ENCODE measurements at places on chromosomes 2 and 18.

DNA sequence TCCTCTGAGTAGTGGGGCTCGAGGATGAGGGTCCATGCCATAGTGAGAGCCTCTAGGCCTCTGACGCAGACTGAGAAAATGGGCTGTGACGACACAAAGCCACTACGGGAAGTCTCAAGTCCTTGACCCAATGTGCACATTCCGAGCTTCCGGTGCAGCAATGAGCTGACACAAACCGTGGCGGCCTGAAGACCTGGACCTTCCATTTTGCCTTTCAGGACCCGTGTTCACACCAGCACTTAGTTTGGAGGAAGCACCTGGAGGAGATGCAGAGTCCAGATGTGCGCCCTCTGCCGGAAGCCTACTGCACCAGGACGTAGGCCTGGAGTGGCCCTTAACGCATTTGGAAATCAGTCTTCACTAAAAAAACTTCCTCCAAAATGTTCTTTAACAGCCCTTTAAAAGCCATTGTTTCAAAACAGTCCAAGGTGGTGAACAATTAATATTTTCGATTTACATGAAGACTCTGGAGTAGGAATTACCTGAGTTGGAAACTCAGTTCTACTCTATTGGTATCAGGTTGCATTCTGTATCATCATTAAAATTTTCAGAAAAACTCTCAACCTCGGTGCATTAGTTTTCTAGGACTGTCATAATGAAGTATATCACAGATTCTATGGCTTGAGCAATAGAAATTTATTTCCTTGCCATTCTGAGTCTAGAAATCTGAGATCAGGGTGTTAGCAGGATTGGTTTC lies 33.9 kb downstream of the BMP10 start:
- peak; percentile 30 for DNase-seq

GRCh38 chr2:220509096-220509757 lies 881.8 kb downstream of the SLC4A3 start:
- DNase-seq = no peak

- DNase-seq = no peak
These were observed 75.6 kb upstream of the KCNH7 start for GRCh38 chr2:162914161-162914560.

GRCh38 chr2:70520825-70521224 lies 32.8 kb downstream of the TGFA start:
- DNase-seq = no peak

DNA sequence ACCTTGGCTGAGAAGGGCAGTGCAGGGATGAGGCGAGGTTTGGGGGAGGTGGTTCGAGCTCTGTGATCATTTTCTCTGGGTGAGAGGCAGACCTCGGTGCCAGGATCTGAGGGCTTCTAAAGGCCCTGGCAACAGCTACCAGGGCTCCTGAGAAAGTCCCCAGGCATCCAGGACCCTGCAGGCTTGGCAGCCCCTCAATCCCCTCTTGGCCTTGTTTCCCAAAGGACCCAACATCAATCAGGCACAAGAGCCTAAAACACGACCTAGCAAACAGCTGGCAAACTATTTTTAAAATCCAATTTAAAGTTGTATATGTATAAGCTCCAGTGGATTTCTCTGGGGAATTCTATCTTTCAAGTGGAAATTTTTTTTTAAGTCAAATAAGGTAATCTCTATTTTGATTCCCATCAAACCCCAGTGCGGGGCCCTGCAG lies 15.0 kb upstream of the MAT2A start:
- no peak for DNase-seq

- DNase-seq = no peak
These were observed 60.6 kb downstream of the DDX1 start for GRCh38 chr2:15652252-15652651.

DNA sequence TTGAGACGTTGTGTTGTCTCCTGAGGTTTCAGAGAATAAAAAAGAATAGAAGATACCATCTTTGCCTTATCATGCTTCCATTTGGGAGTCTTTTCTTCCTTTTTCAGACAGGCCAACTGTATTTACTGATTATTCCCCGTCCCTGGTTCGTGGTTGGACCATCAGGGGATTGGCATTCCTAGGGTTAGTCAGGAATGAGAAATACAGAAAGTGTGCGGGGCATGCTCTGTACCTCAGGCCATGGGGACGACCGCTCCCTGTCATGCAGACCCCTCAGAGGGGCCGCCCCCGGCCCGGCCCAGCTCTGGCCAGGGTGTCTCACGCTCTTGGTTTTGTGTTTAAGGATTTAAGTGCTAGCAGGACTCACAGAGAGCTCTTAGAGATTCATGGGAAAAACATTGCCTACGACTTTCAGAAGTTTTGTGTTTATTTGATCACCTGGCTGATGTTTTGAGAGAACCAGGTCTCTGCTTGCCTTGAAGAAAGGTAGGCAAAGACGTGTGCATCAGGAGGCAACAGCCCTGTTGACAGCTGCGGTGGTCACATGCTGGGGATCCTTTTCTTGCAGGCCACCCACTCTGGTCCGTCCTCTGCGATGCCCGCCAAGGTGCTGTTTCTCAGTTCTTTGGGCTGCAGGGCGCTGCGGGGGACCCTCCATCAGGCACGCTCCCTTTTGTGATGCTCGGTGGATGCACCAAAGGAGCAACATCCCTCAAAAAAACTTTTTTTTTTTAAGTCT lies 317.8 kb downstream of the AGAP1 start:
- no peak for DNase-seq

DNA sequence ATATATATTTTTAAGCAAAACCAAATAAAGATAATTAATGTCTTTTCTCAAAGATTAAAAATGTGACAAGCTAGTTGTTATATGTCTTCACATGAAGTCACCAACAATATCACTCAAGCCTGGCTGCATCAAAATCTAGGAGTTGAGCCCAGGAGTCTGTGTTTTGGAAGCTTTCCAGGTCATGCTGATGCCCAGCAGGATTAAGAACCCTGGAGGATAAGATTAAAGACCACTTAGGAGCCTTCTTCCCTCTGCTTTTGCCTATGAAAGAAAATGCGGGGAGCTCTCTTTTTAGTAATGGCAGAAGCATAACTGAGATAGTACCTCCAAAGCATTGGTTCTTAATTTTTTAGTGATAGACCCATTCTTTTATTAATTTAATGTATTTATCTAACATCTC lies 157.4 kb downstream of the ASXL3 start:
- DNase-seq = no peak

- no peak for DNase-seq
These were observed 142.6 kb upstream of the FHL2 start for GRCh38 chr2:105541189-105542050.

- no peak for DNase-seq
These were observed 53.9 kb upstream of the CD302 start for GRCh38 chr2:159851941-159852340.

GRCh38 chr18:65287652-65288051 lies 463.2 kb upstream of the CDH7 start:
- DNase-seq = no peak

DNA sequence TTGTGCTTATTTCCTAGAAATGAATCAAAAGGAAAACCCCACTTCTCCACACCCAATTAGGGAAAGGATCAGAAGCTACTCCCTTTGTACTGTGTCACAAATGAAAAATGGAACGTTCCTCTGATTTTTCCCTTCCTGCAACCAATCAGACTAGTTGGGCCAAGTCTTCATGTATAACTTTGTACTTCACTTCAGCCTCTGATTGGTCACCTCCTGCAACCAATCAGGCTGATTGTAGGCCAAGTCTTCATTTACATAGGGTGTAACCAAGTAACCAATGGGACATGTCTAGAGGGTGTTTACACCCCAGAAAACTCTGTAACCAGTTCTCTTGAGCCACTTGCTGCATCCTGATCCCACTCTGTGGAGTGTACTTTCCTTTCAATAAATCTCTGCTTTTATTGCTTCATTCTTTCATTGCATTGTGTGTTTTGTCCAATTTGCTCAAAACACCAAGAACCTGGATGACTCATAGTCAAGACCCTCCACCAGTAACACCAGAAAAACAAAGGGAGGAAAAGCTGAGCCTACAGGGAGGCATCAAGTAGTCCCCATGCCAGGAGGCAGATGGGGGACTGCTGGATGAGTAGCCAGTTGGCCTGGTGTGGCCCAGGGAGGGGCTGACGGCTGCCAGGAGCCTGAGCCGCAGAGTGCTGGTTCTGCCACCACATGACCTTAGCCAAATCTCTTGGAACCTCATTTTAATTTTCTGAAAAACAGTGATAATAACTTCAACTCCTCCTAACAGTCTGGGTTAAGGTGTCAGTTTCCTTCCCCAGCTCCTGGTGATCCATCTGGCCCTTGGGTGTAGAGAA lies 46.1 kb downstream of the SOWAHC start:
- DNase-seq = no peak

GRCh38 chr18:79847606-79848293 lies 50.0 kb downstream of the KCNG2 start:
- DNase-seq = no peak

All from astrocyte of the spinal cord (primary cell).